ENCODE measurements at places on chromosomes 6 and 20.

DNA sequence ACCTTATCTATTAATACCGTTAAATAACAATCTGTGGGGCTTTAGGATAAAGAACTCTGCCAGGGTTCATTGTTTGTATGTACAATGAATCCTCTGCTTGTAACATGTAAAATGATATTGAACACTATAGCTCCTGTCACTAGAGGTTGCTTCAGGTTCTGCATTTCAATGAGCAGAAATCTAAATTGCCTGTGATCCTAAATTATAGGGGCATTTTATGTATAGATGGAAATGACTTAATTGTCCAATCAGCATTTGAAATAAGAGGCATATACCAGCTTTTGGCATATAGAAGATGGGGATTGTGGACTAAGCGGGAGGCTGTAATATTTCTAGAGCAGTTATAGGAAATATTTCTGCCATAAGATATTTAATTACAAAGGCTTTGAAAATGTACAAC is 2.0 kb downstream of the NCOA3 start:
- no peak for DNase-seq

DNA sequence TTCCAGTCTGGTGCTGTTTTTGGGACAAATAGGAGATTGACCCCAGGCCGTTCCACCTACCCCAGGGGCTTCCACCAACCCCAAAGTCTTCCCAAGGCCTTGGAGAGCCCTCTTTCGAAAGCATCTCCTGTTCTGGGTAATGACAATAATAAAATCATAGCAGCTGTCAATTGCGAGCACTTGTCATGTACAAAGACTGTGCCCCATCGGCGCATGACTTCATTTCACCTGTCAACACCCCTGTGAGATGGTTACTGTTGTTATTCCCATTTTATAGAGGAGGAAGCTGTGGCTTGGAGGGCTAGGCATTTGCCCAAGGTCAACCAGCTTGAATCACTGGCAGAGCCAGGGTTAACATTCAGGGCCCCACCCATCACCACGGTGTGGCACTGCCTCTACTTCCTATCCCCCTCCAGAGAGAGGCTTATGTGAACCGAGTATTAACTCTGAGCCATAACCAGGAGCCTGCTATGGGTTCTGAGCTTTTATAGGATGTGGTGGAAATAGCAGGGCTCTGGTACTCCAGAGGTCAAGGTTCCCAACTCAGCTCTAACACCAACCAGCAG is 51.2 kb downstream of the HNF4A start:
- DNase-seq: no peak

- no peak for DNase-seq
Measured at GRCh38 chr20:61998343-61999121, 67.1 kb downstream of the TAF4 start.

- no peak for DNase-seq
Measured at GRCh38 chr6:6696867-6697531, 108.5 kb downstream of the LY86 start.

- no peak for DNase-seq
Measured at GRCh38 chr6:1789092-1789491, 179.4 kb downstream of the FOXC1 start.

Measured in activated CD8-positive, alpha-beta memory T cell treated with anti-CD3 and anti-CD28 coated beads for 48 hours (primary cell).